Activated CD8-positive, alpha-beta memory T cell treated with anti-CD3 and anti-CD28 coated beads for 1 hour (primary cell): ENCODE measurements at places on chromosomes 7 and 10.

DNA sequence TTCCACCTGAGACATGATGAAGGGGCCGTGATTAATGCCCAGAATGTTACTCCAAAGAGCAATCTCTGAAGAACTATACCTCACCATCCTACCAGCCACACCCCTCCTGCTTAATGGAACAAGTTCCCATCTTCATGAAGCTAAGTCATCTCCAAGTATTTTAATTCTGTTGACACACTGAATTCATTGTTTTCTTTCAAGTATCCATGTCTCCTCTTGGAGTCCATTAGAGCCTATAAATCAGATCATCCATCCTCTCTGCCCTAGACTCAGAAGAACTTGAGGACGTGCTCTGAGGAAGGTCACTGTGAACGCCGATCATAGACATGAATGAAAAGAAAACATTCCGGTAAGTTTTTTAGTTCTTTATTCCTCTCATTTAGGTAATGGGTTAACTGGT is 126.8 kb downstream of the RSU1 start:
- DNase-seq: no peak

DNA sequence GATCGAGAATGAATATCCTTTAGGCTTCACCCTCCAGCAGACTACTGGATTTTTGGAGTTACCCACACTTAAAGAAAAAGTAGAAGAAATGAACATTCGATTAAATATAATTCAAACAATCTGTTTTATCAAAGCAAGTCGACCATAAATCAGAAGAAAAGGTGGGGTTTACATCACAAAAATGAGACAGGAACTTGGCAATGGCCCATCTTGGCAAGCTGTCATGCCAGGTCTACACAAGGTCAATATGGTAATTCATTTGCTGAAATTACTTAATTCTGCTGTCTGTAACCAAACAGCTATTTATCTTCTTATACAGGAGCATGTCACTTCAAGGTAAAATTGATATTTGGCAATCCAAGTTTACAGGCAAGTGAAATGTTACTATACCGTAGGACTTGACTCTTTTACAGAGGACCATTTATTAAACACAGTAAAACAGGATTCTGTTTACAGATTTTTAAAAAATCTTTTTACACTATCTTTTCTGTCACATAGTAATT is 640.6 kb upstream of the NRP1 start:
- DNase-seq: no peak

DNA sequence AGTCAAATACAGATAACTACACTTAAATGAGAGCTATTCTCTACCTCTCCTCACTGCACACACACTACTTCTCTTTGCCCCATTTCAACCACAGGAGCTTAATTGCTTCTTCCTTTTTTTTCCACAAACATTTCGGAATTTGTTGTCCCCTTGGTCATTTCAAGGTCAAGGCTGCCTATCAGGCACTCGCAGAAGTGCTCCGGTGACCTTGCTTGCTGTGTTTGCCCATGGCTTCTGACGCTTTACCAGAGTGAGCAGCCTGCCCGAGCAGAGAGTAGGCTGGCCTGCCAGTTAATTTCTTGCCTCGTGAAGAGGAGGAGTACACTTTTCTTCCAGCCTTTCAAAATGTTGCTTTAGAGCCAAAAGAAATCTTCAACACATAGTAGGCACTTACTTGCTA is 297.1 kb upstream of the LRGUK start:
- no peak for DNase-seq

DNA sequence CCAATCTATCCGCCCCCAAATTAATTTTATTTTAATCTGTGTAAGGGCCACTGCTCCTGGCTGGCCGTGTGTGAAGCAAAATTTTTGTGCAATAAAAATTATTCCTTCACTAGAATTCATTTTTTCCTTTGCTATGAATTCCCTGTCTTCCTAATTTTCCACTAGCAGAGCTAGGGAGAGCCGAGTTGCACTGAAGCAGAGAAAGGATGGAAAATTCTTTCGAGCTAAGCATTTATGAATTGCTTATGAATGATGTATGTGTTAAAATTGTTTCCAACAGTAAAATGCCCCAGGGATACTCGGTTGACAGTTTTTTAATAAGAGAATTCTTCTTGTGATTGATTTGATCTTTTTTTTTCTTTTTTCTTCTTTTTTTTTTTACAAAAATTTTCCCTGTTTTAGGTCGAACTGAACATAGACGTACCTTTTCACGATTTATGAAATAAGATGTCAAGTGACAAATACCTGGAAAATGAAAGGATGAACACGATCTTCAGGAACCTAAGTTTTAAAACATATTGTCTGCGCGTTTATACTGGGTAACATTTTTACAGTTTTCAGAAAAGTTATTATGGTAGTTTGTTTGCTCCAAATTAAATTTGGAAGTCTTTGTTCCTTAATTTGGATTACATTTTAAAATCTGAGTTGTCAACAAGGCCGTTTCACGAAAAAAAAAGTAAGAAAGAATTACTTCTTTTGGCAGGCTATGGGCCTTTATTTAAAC is 288.8 kb upstream of the NFE2L3 start:
- no peak for DNase-seq

- DNase-seq: no peak
Observed at GRCh38 chr7:104096683-104097082, 107.2 kb upstream of the RELN start.

- DNase-seq: no peak
Observed at GRCh38 chr10:116053910-116054309, 219.1 kb downstream of the GFRA1 start.

DNA sequence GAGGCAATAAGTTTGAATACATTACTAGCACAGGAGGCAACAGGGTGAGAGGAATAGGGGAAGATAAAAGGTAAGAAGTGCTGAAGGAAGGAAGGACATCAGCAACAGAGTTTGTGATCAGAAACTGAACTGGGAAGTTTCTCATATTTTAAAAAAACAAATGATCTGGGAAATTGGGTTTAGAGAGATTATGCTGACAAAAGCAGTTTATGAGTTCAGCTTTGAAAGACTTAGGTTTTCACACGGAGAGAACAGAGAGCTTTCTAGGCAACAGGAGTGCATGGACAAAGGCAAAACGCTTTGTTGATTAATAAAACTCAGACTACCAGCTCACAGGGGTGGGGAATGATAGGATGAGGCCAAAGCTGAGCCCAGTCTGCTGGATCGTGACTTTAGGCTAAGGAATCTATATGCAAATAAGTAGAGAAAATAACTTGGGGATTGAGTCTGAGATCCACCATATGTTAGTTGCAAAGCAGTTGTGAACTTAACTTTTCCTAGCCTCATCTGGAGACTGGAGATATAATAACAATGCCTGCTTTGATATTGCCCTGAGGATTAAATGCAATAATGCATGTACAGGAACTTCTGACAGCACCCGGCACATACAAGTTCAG is 4.2 kb downstream of the OSBPL3 start:
- DNase-seq: no peak

- no peak for DNase-seq
Observed at GRCh38 chr7:82039621-82040020, 269.8 kb upstream of the HGF start.

DNA sequence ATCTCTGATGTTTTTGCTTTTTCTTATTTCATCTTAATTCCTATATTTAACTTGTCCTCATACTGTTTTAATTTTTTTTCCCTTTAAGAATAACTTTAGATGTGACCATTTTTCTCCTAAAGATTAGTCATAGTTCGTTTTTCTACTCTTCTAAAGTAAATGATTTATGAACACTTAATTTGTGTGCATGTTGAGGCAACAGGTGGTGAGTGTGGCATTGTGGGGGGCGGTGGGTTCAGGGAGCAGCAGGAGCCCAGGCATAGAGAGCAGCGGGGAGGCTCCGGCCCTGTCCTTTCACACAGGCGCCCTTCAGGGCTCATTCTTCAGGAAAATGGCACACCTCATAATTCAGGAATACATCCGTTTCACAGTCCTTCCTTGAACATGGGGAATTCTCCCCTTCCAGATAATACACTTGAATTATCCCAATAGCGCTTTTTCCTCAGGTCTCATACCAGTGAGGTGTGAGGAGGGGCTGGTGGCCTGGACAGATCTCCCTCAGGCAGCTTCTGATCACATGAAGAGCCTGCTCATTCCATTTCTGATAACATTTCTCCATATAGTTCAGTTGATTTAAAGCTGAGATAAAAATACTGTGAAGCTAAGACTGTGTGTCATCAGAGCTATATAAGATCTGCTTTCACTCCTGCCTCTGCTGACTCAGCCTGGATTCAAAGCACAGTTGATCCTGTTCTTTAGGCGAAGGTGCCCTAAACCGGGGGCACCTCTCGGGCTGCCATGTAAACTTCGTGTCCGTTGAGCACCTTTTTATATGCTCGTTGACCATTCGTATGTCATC is 40.2 kb downstream of the CUL1 start:
- no peak for DNase-seq

GRCh38 chr10:5942474-5942873 is 34.9 kb downstream of the IL15RA start:
- DNase-seq: no peak

DNA sequence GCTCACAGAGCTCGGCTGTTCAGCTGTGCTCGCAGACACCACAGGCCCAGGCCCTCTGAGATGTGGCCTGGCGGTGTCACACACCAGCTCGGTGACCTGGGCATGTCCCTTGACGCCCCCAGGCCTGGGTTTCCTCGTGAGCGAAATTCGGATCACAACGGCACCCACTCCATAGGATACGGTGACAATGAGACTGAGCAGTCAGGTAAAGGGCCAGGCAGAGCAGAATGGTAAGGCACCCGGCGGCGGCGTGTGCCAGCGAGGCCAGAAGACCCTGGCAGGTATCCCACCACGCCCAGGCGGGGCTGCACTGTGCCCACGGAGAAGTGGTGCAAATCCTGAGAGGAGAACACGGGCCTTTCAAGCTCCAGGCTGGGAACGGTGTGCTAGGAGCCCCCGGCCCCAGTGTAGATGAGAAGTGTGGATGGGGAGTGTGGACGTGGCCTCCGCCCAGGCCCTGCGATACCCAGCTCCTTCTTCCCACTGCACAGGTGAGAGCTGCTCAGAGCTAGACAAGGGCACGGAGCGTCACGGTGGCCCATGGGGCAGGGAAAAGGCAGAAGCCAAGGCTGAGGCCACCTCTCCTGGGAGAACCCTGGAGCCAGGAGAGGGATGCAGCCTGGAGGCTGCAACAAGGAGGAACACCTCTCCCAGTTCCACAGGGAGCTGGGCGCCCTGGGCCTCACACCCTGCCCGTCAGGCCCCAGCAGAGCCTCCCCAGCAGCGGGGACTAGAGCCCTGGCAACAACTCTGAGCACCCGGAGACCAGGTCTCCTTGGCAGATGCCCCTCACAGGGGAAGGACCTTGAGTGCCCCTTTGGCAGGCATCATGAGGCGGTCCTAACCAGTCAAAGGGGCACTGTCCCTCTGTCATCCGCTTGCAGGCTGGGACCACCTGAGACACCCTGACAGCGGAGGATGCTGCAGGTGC is 219.1 kb downstream of the MAD1L1 start:
- DNase-seq: no peak

- no peak for DNase-seq
Observed at GRCh38 chr10:79415736-79416577, 29.5 kb downstream of the ZCCHC24 start.
